ENCODE measurements at places on chromosomes 1 and 21.

GRCh38 chr1:180264595-180264994, 34.5 kb downstream of the LHX4 start:
- no peak for DNase-seq

DNA sequence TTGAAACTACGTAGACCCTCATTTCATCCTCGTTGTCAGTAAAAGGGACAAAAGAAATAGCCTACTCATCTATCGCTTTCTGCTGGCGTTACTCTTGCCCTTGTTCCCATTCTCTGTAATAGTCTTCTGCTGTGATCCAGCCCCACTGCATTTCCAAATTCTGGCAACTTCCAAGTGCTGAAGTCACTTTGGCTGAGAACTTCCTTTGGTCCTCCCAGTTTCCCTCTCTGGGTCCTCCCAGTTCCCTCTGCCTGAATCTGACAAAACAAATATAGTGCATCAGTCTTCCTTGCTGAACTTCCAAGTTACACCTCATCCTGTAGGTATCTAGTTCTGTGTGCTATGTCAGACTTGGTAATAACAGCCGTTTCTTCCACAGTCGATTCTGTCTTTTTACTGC, 47.0 kb upstream of the PLA2G4A start:
- no peak for DNase-seq

DNA sequence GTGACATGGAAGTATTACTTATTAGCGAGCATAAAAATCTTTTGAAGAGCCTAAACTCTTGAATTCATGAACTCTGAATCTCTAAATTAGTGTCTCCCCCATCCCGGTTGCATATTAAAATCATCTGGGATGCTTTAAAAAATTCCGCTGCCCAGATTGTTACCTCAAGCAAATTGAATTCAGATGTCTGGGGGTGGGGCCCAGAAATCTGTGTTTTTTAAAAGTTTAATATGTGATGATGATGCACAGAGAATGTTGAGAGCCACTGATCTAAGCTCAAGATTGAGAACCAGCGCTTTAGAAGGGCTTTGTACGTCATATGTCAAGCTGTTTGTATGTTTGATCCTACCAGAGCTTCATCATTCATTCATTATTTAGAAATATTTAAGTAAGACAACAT, 446.8 kb downstream of the NUF2 start:
- DNase-seq = no peak

- DNase-seq = no peak
Measured at GRCh38 chr1:150881331-150882070, 5.1 kb upstream of the ARNT start.

- no peak for DNase-seq
Measured at GRCh38 chr21:45208627-45208951, 79.1 kb downstream of the POFUT2 start.

- no peak for DNase-seq
Measured at GRCh38 chr1:47821760-47822159, 175.4 kb downstream of the TRABD2B start.

DNA sequence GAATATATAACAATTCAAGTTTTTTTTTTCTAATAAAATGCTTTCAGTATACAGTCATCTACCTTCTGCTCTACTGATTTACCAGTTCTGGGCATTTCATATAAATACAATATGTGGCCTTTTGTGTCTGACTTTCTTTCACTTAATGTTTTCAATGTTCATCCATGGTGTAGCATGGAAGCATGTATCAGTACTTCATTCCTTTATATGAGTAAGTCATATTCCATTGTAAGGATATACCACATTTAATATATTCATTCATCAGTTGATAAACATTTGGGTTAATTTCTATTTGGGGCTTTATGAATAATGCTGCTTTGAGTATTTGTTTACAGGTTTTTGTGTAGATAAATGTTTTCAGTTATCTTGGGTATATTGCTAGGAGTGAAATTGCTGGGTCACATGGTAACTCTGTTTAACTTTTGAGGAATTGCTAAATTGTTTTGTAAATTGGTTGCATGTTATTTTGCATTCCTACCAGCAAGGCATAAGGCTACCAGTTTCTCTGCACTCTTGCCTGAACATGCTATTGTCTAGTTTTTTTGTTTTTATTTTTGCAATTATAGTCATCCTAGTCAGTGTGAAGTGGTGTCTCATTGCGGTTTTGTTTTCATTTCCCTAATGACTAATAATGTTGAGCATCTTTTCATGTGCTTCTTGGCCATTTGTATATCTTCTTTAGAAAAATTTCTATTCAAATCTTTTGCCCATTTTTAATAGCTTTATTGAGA, 206.1 kb downstream of the TM2D1 start:
- DNase-seq = no peak

- no peak for DNase-seq
Measured at GRCh38 chr1:65247419-65248359, 61.7 kb upstream of the DNAJC6 start.

DNA sequence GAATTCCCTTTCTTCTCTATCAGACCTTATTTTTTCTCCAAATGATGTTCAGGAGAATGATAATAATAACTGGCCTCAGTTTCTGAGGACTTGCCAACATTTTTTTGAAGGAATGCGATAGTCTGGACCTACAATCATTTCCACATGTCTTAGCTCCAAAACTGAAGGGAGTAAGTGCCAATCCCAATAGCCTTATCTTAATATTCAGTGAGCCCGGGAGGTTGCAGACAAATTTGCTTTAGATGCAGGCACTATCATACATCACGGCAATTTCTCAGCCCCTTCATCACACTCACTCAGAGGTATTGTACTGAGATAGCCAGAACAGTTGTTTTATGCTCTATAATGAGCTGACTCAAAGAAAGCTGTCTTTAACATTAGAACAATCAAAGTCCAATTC, 796.9 kb downstream of the ADGRL2 start:
- DNase-seq = no peak

- peak; percentile 37 for DNase-seq
Measured at GRCh38 chr1:19710825-19711611, 46.3 kb downstream of the HTR6 start.

- DNase-seq = no peak
Measured at GRCh38 chr1:33257772-33258712, 1.8 kb downstream of the ZNF362 start.

- DNase-seq = no peak
Measured at GRCh38 chr1:110002695-110003094, 18.1 kb downstream of the AHCYL1 start.

DNA sequence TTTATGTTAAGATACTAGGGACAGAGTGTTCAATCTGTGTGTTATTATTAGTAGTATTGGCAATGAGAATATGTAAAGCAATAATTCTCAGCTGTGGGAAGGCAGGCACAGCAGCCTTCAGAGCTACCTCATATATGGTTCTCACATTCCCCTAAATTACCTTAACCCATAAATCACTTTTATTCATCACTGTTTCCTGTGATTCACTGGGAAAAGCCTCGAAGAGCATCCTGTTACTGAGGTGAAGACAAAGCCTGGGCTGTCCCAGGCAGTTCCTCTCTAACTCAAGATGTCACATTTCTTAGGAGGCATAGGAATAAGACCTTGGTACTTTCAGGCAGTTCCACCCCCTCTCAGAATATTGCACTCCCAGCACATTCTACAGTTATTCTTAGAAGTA, 965.7 kb downstream of the NCAM2 start:
- no peak for DNase-seq

DNA sequence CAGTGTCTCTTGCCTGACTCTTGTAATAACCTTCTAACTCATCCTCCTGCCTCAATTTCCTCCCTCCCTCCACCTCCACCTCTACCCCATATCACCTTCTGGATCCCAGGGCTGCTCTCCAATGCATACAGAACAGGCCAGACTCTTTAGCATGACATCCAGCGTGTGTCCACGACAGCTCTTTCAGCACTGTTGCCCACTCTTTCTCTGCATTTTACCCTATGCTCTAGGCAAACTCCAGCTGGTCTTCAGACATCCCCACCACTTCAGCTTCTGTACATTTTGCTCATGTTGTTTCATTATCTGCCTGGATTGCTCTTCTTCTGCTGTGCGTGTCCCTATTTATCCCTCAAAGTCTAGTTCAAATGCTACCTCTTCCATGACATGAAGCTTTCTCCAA, 4.8 kb downstream of the INKA2 start:
- DNase-seq = no peak

- no peak for DNase-seq
Measured at GRCh38 chr21:43315244-43316137, 111.4 kb downstream of the SIK1 start.

- no peak for DNase-seq
Measured at GRCh38 chr1:239418681-239419080, 32.3 kb downstream of the CHRM3 start.

DNA sequence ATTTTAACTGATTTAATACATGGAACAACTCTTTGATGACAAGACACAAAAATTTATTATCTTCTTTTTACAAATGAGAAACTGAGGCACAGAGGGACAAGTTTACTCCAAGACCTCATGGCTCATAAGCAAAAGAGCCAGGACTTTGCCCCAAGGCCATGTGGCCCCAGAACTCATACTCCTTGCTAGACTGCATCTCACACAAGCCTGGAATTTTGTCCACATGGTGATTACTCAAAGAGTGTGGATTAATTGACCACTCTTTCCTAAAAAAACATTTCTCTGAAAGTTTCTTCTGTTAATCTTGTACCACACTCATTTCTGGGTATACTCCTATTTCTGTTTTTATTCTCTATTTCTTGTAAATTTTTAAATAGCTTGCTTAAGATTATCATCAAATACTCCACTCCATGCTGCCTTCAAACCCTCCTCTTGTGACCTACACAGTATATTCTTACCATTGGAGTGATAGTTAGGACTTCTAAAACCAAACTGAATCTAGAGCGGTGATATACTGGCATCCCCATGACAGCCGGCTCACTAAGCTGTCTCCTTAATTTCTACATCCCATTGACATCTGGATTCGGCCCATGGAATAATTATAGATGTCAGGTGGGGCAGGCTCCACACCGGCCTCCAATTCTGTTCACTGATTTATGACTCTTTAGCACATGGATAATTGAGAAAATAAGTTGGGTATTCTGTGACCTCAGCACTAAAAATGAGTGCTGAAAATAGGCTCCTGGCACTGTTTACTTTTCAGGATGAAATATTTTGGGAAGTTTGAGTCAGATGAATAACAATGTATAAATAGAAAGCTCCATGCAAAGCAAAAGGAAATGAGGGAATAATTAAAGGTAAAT, 16.1 kb downstream of the RGS4 start:
- no peak for DNase-seq

DNA sequence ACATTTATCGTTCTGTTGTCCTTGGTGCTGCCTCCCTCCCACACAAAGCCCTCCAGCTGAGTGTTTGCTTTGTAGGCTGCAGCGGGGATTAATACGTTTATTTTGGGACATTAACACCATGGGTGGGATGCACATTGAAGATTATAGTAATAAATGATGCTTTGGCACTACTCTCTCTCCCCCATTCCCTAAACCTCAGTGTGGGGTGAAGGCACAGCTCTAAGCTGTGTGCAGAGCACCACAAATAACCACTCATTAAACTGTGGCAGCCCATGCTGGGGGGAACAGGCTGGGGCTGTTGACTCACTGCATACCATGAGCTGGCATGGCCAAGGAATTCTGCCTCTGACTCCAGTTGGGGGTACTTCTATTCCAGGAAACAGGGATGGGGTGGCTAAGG, 7.7 kb downstream of the PCP4L1 start:
- no peak for DNase-seq

DNA sequence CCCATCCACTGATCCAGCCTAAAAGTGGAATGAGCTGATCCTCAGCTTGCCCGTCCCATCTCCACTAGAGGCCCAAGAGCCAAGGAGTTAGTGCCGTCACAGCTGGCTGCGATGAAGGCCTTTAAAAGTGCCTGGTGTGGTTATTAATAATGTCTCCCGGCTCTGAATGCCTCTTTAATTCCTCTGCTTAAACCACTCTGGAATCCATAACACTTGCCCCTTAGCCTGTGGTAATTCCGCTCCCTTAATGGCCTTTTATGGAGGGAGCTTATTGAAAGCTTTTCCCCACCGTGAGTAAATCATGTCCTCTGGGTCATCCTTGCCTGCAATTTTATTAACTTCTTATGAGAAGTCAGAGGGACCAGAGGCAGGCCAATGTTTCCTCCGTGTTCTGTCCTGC, 55.4 kb downstream of the UBIAD1 start:
- no peak for DNase-seq
